ENCODE measurements at places on chromosomes 4 and X.

DNA sequence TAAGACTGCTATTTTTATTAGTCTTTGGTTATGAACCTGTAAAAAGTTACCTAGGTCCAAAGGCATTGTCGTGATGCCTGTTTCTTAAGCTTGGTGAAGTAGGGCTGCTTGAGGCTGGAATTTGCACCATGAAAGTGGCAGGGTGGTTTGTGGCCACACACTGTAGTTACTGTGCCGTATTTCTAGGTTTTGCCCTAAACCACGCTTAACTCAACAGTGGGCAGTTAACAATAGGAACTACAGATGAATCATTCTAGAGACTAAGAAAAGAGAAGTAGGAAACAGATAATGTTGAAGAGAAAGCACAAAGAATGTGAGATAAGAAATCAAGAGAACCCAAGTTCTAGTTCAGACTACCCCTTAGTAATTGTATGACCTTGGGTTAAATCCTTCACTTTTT, 11.5 kb downstream of the ETNPPL start:
- no peak for DNase-seq

- DNase-seq: no peak
Observed at GRCh38 chrX:46758163-46758955, 559 bp downstream of the SLC9A7 start.

- DNase-seq: no peak
Observed at GRCh38 chr4:185374573-185374972, 21.2 kb downstream of the LRP2BP start.

GRCh38 chrX:9609987-9610386, 145.1 kb downstream of the TBL1X start:
- no peak for DNase-seq

GRCh38 chr4:168667921-168668320, 171.1 kb downstream of the PALLD start:
- no peak for DNase-seq

GRCh38 chr4:68718447-68719074, 48.1 kb upstream of the UGT2B15 start:
- DNase-seq: no peak

GRCh38 chr4:178450614-178451013, 1008.4 kb upstream of the AGA start:
- no peak for DNase-seq

GRCh38 chrX:104789784-104790183, 223.8 kb downstream of the IL1RAPL2 start:
- DNase-seq: no peak

DNA sequence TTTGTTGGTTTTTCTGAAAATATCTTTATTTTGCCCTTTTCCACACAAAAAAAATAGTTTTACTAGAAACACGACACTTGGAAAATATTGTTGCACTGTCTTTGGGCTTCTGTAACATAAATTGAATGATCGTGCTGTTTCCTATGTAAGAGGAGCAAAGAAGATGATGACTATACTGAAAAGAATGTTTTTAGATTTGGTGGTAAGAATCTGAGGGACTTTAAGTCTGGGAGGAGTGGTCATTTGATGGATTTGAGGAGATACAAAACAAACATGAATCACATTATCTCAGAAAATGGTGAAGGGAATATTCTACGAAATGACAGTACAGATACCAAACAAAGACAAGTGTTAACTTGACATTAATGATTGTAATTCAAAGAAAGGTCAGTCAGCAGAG, 328.8 kb downstream of the ADAM29 start:
- no peak for DNase-seq
